ENCODE measurements at places on chromosomes 2 and 18. TPM values are rescaled to one million over a fixed set of nuclear protein-coding genes. Genes with fewer than 3 reads are reported as not detected.

- no peak for DNase-seq
These were observed 24.2 kb upstream of the ARMC9 start for GRCh38 chr2:231174211-231174651.

DNA sequence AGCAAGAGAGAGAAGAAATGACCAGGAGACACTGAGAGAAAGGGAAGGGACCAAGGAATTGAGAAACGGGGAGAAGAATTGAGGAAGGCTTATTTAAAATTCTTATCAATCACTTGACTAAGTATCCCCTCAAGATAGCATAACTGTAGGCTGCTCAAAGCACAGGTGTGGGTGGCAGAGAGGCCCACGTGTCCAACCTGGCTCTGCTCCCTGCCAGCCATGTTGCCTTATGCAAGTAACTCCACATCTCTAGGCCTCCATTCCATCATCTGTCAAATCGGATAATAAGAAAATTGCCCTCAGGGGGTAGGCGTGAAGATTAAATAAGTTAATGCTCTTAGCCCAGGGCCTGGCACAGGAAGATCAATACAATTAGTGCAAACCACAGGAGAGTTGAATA, 7.4 kb upstream of the NPAS2 start:
- DNase-seq, result no peak

DNA sequence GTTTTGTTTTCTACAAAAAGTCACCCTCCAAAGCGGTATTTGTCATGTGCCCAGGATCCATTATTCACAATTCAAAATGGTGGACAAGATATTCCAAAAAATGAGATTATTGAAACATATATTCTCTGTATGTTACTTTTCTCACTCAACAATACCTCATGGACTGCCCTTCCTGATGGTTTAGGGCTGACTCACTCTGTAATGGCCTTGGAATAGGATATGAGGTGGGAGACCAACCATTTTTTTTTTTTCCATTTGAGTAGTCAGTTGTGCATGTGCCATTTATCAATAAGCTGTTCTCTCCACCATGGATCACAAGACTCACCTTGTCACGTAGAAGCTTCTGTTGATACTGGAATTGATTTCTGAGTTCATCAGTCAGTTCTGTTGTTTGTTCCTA, 64.5 kb downstream of the LYPD6 start:
- no peak for DNase-seq

DNA sequence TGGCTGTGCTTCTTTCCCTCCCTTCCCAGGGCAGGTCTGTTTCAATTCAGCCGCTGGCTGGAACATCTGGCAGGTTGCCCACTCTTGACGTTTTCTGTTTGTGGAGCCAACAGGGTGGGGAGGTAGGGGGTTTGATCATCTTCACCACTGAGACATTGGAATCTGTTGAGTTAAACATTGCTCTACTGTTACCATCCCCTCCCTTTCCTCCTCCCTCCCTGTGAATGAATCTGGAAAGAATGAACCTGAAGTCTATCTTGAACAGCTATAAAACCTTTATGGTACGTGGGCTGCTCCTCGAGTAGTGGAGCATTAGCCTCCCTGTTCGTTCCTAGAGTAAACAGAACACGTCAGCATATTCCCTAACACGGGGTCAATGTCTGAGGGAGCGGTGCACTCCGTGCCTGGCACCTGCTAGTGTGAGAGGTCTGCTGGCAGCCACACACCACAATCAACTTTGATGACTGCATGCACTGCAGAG, 249.9 kb upstream of the RBBP8 start:
- peak; percentile 89 for DNase-seq

GRCh38 chr2:239884875-239885274, 140.3 kb downstream of the NDUFA10 start:
- DNase-seq, result no peak

GRCh38 chr2:98028931-98029717, 33.4 kb upstream of the TMEM131 start:
- no peak for DNase-seq

GRCh38 chr2:33735096-33735495, 136.0 kb upstream of the FAM98A start:
- no peak for DNase-seq

GRCh38 chr2:170953941-170954340, 24.9 kb downstream of the GORASP2 start:
- DNase-seq, result no peak

- peak; percentile 48 for DNase-seq
These were observed 423 bp upstream of the TTC27 start for GRCh38 chr2:32627441-32627813.

- no peak for DNase-seq
These were observed 5.7 kb downstream of the SPOPL start for GRCh38 chr2:138507267-138507666.

DNA sequence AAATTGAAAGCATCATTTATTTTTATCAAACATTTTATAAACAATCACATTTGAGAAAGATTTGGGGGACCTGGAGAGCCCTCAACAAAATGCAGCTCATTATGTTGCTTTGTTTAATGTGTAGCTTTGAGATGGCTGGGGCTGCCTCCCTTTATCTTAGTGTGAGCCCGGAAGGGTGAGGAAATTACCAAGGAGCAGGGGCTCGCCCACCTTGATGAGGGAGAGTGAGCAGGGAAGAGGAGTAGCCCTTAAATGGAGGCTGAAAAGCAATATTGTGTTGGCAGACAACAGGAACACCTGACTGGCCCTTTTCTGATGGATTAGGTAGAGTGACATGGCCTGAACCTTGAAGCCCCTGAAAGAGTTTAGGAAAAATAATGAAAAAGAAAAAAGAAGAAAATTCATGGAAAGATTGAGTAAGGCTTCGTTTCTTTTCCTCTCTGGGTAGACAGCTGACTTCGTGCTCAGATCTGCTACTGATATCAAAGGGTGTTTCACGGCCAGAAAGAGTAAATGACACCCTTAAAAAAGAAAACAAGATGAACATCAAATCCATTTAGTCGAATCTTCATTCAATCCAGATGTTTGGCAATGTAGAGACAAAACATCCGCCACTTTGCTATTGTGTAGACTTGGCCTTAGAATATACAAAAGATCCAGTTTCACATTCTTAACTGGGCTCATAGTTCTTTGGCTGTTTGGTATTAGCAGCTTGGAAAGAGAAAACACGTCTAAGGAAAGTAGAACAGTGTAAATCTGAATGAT, 206.5 kb upstream of the TCF4 start:
- DNase-seq, result peak; percentile 66

ANKRD36 gene
- polyA plus RNA-seq, result 14.4 TPM

HNMT gene
- 23.1 TPM for polyA plus RNA-seq

LBH gene
- polyA plus RNA-seq, result 39.0 TPM

ZNF516 gene
- 40.6 TPM for polyA plus RNA-seq

CDH2 gene
- polyA plus RNA-seq, result 5.4 TPM
